ENCODE measurements at places on chromosomes 7 and 10.

GRCh38 chr10:35448687-35449662 lies 112.7 kb downstream of the CCNY start:
- peak; percentile 33 for DNase-seq

GRCh38 chr10:119658274-119658673 lies 7.1 kb downstream of the BAG3 start:
- no peak for DNase-seq

- DNase-seq: no peak
Measured at GRCh38 chr10:43153901-43154300, 15.7 kb downstream of the CSGALNACT2 start.

DNA sequence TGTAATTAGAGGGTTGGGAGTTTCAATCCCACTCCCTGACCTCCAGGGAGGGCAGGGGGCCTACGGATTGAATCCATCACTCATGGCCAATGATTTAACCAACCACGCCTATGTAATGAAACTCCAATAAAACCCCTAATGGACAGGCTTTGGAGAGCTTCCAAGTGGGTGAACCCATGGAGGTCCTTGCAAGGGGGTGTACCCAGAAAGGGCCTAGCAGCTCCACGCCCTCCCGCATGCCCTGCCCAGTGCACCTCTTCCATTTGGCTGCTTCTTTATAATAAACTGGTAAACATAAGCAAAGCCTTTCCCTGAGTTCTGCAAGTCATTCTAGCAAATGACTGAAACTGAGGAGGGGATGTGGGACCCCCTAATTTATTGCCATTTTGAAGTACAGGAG lies 280.1 kb downstream of the FRMD4A start:
- no peak for DNase-seq

DNA sequence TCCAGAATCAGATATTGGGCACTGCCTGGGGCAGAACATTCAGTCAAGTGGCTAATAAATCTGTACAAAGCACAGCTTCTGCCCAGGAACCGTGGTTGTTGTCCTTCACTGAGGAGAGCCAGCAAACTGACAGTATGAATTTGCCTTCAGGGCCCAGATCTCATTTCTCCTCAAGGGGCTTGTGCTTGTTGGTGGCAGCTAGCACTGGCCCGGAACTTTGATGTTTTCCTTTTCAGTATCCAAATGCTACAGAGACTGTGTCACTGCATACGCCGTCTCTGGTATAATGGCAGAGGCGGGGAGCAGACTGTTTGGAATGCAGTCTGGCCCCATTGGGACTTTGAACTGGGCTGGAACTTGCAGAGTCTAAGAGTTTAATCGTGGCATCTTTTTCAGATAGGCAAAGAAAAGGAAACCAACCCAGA lies 30.4 kb upstream of the ADD3 start:
- no peak for DNase-seq

GRCh38 chr10:44161184-44161583 lies 223.7 kb downstream of the CXCL12 start:
- DNase-seq: no peak

DNA sequence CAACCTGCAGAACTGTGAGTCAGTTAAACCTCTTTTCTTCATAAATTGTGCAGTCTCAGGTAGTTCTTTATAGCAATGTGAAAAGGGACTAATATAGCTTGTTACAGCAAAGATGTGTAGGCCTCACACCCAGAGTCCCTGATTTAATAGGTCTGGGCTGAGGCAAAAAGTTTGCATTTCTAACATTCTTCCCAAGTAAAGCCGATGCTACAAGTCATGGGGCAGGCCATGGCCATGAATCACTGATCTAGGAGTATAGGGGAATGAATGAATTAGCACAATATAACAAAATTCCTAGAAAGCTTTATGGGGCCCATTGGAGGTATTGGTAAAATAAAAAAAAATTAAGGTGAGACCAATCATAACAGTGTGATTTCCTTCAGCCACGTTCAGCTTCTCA lies 11.5 kb upstream of the AASS start:
- no peak for DNase-seq

DNA sequence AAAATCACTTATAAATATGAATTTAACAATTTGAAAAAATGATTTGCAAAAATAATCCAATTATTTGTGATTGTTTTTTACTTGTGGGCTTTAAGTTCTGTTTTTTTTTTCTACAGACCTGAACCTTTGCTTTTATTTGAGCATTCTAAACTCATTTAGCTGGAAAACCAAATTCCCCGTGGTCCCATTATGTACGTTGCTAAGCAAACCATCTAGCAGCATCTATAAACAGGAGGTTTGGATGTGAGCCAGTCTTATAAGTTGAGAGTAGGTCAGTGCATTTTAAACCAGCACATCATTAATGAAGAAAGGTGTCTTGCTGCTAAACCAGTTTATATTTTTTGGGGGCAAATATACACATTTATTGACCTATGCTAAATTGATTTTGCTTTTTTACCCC lies 77.3 kb downstream of the LRRN3 start:
- DNase-seq: no peak

- DNase-seq: no peak
Measured at GRCh38 chr10:108147346-108147745, 982.8 kb upstream of the SORCS1 start.

DNA sequence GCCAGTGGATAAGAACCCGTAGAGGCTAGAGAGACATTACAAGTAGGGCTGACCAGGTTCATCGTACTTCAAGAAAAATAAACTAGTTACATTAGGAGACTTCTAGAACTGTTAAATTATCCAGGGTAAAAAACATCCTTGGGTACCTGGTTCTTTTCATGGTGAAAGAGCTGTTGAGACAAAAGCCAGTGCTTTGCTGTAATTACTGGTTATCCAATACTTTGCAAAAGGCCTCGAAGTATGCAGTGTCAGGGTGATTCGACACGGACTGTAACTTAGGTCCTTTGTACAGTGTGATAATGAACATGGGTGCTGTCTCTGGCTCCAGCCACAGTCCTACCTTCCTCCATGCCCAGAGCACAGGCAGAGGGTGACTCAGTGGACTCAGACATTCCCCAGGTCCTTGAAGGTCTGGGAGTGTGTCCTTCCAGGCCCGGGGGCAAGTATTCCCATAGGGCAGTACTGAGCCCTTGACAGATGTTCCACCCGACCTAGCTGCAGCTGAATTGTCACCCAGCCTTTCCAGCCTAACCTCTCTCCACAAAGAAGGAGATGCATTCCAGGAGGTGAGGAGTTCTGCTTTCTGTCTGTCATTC lies 123.6 kb upstream of the TMEM72 start:
- no peak for DNase-seq

DNA sequence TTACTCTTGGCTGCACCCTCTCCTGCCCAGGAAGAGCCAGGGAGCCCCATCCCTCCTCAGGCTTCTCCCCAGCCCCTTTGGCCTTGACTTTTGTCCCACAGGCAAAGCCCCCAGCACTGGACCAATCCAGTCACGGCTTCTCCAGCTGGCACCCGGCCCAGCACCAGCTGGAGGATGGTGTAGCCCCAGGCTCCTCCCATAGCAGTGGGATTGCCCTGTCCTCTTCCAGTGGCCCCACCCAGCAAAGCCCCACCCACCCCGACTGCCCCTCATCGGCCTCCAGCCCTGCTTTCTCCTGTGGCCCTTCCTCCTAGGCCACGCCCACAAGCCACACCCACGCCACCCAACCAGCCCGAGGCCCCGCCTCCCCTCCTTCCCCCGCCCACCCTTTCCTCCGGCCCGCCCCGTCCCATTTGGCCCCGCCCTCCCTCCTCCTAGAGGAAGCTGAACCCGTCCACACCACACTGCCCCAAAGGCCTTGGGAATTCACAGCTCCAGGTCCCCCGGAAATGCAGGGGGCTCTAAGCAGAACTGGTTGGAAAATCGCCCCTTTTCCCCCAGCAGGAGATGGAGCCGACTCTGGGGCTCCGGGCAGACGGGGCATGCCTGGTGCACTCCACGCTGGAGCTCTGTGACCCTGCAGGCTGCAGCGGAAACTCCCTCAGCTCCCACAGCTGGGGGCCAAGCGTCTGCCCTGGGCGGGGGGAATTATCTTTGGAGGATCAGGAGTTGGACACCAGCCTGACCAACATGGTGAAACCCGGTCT lies 25.2 kb downstream of the GET4 start:
- no peak for DNase-seq

DNA sequence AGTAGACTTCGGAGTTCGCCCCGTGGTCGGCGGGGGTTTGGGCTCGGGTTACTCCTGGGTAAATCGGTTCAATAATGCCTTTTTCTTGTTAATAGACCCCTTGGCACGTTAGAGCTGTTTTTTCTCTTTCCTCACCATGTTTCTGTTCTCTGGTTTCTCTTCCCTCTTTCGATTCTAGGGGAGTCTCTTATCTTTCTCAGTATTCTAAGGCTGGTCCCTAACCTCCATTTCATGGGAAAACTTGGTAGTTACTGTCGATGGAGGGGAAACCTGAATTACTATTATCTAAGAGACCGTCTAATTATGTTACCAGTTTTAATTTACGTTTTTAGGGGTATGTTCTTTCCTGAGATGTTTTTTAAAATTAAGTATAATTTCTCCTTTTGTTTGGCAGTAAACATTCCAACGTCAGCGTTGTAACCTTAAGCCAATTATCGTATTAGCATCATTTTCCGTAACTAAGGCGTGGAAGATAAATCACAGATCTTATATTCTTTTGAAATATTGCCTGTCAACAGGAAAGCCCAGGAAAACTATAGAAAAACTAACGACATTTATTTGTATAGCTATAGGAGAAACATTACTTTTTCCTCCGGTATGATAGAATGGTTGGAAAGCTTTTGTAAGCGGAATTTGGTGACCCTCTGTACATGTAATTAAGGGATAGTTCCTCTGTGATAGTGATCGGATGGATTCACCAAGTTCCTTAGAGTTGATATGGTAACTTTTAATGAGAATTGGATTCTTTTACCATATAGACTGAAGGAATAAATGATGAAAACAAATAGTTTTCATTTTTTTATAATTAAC lies 847 bp downstream of the BTAF1 start:
- no peak for DNase-seq

GRCh38 chr10:132403511-132404168 lies 6.6 kb downstream of the PWWP2B start:
- DNase-seq: no peak

DNA sequence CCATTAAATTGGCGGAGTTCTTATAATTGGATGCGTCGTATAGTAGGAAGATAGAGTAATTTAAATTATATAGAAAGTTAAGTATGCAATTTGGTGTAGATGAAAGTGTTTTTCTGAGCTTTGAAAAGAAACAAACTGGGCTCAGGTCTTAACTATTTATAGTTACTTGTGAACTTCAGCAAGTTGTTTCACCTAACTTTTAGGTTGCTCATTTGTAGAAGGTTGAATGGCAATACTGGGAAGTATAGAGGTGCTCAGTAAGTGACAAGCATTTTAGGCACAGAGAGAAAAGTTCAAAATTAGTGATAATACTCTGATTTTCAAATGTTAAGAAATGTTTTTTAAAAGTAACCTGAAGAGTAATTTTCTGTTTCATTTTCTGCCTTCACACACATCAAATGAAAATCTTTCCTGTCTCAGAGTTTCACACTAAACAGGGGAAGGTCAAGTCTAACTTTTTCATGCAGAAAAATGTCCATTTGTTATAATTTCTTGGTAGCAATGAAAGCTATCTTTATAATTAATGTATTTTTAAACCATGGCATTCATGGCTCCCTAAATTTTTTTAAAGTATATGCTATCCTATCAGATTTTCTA lies 146.5 kb downstream of the PHF14 start:
- no peak for DNase-seq

DNA sequence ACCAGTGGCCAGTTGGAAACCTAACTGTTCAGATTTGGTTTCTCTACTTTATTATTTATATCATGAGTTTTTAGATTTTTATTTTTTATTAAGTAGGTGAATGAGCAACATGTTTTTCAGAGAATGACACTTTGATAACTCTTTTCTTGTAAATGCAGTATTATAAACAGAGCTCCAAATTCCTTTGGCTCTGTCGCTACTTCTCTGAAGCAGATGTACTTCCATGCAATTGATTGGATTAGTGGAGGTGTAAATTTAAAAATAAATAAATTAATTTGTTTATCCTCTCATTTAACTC lies 34.3 kb upstream of the ICA1 start:
- DNase-seq: no peak

DNA sequence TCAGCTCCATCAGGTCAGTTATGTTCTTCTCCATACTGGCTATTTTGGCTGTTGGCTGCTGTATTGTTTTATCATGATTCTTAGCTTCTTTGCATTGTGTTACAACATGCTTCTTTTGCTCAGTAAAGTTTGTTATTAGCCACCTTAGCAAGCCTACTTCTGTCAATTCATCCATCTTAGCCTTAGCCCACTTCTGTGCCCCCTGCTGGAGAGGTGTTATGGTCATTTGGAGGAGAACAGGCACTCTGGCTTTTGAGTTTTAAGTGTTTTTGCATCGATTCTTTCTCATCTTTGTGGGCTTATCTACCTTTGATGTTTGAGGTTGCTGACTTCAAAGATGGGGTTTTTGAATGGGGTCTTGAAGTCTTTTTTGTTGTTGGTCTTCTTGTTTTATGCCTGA lies 204.6 kb upstream of the FOXP2 start:
- no peak for DNase-seq

GRCh38 chr10:122740640-122741039 lies 41.0 kb upstream of the C10orf120 start:
- DNase-seq: no peak

DNA sequence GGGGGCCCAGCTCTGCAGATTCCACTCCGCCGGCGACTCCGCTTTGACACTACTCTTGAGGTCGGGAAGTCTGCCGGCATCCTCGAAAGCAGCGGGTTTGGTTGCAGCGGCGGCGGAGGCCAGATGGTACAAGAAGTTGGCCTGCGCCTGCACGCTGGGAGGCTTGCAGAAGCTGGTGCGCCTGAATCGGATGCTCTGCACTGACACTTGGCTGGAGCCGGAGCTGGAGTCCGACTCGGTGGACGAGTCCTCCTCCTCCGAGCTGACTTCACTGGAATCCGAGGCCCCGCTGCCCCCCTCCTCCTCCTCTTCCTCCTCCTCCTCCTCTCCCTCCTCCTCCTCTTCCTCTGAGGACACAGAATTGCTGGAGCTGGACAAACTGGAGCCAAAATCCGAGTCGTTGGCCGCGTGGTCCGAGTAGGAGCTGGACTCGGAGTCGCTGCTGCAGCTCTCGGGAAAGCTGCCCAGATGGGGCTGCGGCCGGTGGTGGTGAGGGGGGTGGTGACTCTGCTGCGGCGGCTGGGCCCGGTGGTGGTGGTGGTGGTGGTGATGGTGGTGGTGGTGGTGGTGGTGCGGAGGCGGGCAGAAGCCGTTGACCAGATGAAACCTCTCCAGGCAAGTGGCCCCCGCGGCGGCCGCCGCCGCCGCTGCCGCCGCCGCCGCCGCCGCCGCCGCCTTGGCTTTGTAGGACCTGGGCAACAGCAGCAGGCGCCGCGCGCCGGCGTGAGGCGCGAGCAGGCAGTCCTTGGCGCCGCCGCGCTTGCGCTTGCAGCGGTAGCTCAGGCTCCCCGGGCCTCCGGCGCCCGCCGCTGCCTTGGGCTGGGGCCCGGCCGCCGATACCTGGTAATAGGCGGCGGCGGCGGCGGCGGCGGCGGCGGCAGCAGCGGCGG lies 9.0 kb downstream of the SKIDA1 start:
- DNase-seq: peak; percentile 16

- no peak for DNase-seq
Measured at GRCh38 chr10:48999346-48999745, 59.7 kb upstream of the LRRC18 start.

GRCh38 chr10:33276282-33276923 lies 58.1 kb downstream of the NRP1 start:
- DNase-seq: no peak

GRCh38 chr10:132576671-132577349 lies 39.2 kb downstream of the INPP5A start:
- DNase-seq: no peak

All from HL-60 (cell line).